ENCODE measurements at places on chromosomes 12 and 14.

GRCh38 chr12:30622509-30622908 is 73.2 kb downstream of the IPO8 start:
- no peak for DNase-seq

DNA sequence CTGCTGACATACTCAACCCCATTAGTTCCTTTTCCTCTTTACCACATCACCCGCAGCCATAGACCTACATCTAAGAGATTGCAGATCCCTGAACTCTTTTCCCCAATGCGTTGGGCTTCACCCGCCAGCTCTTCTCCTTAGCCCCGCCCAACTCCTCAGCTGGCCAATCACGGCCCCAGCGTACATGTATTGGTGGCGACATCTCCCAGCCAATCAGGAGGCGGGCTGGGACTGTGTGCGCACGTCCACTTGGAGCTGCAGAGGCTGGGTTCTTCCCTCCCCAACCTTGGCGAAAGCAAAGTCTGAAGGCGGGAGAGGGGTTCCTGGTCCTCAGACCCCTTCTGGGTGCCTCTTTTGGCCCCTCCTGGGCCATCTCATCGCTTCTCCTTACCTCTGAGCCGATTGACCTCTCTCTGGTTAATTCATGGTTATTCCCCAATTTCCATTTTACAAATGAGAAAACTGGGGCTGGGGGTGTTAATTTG is 11.0 kb downstream of the PDE1B start:
- DNase-seq = peak; percentile 66

GRCh38 chr12:42862055-42862454 is 272.5 kb upstream of the PRICKLE1 start:
- DNase-seq = no peak

DNA sequence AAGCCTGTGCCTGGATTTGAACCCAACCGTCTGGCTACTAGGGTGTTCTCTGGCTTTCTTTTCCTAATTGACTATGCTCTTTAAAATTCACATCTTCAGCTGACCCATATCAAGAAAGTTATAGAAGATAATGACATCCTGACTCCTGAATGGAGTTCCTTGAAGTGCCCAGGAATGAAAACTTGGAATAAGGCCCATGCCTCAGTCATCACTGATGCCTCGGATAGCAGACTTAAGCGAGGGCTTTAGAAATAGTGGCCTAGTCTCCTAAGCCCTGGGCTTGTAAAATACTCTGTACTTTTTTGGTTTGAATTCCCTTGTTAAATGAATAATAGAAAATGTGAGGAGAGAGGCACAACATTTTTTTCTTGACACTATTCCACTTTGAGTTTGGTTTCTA is 39.0 kb downstream of the CHST11 start:
- no peak for DNase-seq

- DNase-seq = no peak
Measured at GRCh38 chr12:26124446-26125399, at the start of gene BHLHE41. Gene BHLHE41, minus strand, starts transcription at chr12:26125037. Its CDS starts 258 bp downstream, at chr12:26124779.

DNA sequence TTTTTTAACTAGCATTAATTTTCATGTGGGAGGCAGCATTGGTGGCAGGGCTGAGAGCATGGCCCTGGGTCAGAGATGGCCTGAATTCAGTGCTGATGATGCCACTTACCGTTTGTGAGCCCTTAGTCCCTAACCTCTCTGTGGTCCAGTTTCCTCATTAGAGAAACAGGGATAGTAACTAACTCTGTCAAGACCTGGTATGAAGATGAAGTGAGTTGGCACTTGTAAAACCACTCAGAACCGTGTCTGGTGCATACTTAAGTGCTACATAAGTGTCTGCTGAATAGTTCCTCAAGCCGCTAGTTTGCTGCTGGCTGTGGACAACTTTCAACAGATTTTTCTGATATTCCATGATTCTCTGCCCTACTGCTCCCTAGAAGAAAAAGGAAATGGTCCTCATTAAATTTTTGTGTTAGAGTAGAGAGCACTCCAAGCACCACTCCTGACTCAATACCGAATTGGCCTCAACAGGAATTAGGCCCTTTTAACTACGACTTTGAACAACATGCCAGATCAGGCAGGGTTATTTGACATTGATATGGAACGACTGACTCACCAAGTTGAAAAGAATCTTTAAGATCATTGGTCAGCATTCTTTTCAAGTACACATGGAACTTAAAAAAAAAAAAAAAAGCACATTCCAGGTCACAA is 250.2 kb downstream of the ANO2 start:
- DNase-seq = no peak

DNA sequence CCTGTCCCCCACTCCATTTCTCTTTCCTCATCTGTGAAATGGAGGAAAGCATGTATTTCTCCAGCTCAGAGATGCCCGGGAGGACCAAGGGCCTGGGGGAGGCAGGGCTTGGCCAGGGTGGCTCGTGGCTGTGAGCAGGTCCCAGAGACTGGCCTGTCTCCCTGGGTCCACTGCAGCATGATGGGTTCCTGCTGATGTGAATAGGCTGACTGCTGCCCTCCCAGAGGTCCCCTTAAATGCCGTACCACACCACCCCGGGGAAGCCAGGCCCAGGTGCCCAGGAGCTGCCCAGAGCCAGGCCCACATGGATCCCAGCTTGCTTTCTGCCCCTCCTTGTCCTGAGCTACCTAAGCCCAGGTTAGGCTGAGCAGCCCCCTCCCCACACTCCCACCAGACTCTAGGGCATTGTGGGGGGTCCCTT is 158.2 kb upstream of the C14orf180 start:
- DNase-seq = no peak

DNA sequence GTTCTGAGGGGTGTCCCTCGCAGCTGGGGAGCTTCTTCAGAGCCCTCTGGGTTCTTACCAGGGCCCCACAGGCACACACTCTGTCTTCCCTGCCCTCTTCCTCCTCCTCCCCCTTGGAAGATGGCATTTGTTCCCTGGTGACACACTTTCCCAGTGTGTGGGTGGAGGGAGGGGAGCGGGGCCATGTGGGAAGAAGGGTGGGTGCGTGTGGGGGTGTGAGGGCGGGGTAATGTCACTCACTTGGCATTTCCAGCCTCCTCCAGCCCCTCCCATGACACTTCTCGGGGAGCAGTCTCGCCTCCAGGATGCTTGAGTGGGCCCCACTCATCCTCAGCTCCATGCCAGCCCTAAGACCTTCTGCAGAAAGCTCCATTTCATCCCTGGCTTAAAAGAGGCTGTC is 61.3 kb downstream of the ADCK1 start:
- DNase-seq = no peak

- DNase-seq = no peak
Measured at GRCh38 chr12:44960423-44960822, 84.3 kb upstream of the NELL2 start.

GRCh38 chr12:99439399-99439798 is 208.2 kb upstream of the GARIN6 start:
- no peak for DNase-seq

DNA sequence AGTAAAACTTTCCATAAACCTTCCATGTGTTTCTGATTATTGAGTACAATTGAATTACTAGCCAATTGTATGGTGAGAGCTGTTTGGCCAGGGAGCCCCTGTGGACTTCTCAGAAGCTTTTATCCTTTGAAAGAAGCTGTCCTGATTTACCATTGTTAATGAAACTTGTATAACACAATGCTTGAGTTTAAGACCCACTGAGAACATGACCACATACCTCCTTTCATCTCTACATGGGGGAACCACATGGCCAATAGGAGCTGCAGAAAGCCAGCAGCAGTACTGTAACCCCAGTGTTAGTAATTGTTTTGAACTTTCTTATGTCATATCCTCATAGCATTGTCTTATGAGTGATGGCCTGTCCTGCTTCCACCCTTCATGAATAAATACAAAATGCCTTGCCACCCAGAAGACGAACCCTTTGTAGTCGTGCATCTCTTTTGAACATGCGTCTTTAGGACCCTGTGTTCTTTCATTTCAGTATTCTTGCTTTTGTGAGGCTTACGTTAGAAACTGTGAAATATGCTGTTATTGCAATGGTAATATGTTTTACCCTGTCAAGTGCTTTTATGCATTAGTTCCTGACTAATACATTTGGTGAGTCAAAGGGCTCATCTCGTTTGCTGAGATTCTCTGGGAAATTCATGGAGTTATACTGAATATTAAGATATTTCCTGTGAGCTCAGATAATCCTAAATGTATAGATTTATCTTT is 815.7 kb downstream of the NRXN3 start:
- no peak for DNase-seq
